EH (cell line): ENCODE measurements at places on chromosomes 5 and 9.

GRCh38 chr9:134735441-134736175 is 94.0 kb downstream of the COL5A1 start:
- no peak for DNase-seq

DNA sequence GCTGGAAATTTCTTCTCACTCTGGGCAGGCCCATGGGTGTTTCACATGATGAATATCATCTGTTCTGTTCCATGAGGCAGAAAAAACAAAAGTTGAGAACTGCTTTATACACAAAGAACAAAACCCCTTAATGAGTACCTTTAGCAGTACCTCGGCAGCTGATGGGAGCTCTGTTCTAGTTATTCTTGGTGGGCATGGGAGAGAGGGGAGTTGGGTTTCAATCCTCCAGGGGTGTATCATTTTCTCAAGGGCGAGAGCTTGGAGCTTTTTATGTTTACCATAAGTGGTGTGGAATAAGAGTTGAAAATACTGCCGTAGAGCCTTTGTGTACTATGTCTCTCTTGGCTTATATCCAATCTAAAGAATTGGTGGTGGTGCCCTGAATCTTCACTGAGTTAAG is 103.3 kb upstream of the ZNF608 start:
- DNase-seq: no peak

DNA sequence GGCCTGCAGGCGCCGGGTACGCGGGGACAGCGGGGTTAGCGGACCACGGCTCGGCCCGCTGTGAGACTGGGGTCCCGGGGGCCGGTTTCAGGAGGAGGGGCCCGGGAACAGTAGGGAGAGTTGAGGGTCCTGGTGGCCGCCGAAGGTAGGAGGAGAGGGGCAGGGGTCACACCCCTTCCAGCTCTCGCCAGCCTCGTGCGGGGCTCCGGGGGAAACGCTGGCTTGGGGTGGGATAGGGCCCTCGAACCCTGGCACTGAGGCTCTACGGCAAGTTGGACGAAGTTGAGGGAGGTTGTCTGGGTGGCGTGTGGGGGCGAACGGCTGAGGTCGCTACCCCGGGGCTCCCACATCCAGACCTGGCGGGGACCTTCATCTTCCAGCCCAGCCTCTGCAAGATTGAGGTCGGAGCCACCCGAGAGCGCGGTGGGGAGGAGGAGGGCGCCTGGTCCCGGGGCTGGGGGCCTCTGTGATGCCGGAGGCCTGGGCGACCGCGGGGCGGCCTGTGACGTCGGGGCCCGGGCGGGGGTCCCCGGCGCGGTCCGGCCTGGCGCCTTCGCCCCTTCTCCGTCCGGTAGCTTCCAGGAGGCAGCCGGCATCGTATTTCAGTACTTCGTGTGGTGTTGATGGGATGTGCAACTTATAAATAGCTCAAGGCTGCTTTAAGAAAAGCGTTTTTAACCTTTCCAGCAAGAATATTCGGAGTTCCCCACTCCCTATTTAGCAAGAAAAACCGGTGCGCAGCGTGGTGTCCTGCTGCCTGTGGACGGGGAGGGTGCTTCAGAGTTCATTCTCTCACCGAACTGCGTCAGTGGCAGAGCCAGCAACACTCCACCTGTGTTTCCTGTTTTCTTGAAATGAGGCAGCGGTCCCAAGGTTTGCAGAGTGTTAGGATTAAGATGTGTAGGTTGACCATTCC is 902 bp downstream of the HABP4 start:
- DNase-seq: peak; percentile 34

DNA sequence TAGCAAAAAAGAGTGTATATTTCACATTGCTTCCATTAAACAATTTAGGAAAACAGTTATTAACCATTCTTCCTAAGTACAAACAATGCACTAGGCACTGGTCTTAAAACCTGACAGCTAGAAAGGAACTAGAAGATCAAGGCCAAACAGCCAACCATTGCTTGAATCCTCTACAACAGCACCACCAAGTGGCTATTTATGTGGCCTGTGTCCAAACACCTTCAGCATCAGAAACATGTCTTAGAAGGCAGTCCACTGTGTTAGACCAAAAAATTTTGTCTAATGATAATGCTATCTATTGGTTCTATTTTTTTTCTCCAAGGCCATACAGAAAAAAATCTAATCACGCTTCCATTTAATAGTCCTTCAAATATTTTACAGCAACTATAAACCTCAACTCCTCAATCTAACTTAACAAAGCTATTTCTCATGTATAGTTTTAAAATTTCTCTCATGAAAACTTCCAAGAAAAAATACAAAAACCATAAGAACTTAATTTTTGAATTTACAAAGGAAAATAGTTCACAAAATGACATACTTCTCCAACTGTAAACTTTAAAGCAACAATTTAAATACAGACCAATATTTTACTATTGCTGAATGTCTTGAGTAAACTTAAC is 36.1 kb downstream of the CAAP1 start:
- DNase-seq: peak; percentile 55

GRCh38 chr5:14463629-14464028 is 118.0 kb upstream of the OTULINL start:
- peak; percentile 82 for DNase-seq

DNA sequence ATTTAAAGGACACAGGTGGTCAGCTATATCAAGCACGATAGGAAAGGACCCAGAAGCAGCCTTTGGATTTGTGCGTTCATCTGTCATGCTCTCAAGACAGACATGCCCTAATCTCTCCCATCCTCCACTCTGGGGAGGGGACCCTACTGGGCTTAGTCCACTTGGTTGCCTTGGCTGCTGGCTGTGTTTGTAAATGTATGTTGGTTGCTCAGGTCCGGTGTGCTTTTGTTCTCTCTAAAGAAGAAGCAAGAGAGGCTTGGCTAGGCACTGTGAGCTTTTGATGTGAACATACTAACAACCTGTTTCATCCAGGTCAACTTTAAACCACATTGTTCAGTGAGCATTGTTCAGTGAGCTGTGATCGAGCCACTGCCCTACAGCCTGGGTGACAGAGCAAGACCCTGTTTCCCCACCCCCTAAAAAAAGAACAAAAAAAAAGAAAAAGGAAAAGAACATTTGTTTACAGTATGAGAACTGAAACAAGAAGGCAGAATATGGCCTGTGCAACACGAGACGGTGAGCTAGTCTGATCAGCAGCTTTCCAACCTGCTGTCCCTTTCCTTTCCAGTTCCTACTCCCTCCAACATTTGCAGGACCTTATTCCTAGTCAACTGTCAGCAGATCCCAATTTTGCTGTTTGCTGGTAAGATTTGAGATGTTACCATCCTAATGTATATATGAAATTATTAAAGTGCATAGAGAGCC is 228.3 kb downstream of the ARHGAP26 start:
- no peak for DNase-seq

DNA sequence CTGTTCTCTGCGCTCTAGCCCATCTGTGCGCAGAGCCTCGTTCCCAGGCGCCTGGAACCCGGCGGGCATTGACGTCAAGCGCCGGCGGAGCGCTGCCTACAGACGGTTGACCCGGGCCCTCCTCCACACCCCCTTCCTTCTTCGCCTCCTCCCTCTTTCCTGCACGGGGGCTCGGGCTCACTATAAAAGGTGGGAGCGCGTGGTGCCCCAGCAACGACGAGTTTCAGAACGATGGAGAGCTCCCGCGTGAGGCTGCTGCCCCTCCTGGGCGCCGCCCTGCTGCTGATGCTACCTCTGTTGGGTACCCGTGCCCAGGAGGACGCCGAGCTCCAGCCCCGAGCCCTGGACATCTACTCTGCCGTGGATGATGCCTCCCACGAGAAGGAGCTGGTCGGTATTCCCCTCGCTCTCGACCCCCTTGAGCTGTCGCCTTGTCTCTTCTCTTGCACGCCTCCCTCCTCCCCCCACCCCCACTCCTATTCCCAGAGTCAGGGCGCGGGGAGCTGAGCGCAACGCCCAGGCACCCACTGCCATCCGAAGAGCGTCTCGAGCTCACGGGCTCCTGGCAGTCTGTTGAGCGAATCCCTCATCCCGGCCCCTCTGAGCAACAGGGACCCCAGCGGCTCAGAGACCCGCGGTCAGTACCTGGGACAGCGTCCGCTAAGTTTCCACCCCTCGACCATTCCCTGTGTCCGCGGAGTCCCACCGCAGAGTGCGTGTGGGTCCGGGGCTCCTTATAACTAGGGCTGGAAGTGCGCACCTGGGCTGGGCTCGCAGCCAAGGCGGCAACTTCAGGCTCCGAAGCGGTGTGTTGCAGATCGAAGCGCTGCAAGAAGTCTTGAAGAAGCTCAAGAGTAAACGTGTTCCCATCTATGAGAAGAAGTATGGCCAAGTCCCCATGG is at the start of gene CARTPT:
Gene CARTPT (plus strand): TSS at position 213 of the 902 bp plus-strand sequence. CDS start 19 bp downstream, at position 232.
- peak; percentile 28 for DNase-seq

GRCh38 chr5:108942701-108943100 is 195.0 kb downstream of the FER start:
- no peak for DNase-seq

GRCh38 chr9:93304574-93305496 is 120.9 kb downstream of the WNK2 start:
- peak; percentile 52 for DNase-seq
